ENCODE measurements at places on chromosomes 6 and 20. TPM values are rescaled to one million over a fixed set of nuclear protein-coding genes. Genes with fewer than 3 reads are reported as not detected.

Gene C20orf202
- total RNA-seq = not detected

Gene SDCBP2
- total RNA-seq = 5.3 TPM

Gene SLC22A3
- total RNA-seq = 3.2 TPM

- H3K4me3 ChIP-seq = no peak overlapping the region
- no peak overlapping the region for H3K27ac ChIP-seq
Measured at GRCh38 chr6:125586074-125586473, 163.4 kb upstream of the HEY2 start.

GRCh38 chr6:19804205-19805128, 32.7 kb upstream of the ID4 start:
- H3K27me3 ChIP-seq = peaks cover 15% of the 10 kb centered on the region
- DNase-seq = peak; percentile 96
- peaks cover 9% of the 10 kb centered on the region for H3K4me1 ChIP-seq
- peak overlapping the region; percentile 67 for H3K4me3 ChIP-seq
- H3K27ac ChIP-seq = no peak overlapping the region

GRCh38 chr20:50110141-50111047, 2.6 kb downstream of the UBE2V1 start:
- no peaks in the 10 kb centered on the region for H3K27me3 ChIP-seq
- H3K27ac ChIP-seq = peak overlapping the region; percentile 50
- H3K4me3 ChIP-seq = peak overlapping the region; percentile 17
- peaks cover 56% of the 10 kb centered on the region for H3K4me1 ChIP-seq
- no peak for DNase-seq

GRCh38 chr6:121607721-121608120, 172.3 kb downstream of the GJA1 start:
- H3K27me3 ChIP-seq = no peaks in the 10 kb centered on the region
- H3K27ac ChIP-seq = no peak overlapping the region
- H3K4me3 ChIP-seq = no peak overlapping the region
- H3K4me1 ChIP-seq = peaks cover 4% of the 10 kb centered on the region
- no peak for DNase-seq
- no peaks in the 10 kb centered on the region for H3K36me3 ChIP-seq

DNA sequence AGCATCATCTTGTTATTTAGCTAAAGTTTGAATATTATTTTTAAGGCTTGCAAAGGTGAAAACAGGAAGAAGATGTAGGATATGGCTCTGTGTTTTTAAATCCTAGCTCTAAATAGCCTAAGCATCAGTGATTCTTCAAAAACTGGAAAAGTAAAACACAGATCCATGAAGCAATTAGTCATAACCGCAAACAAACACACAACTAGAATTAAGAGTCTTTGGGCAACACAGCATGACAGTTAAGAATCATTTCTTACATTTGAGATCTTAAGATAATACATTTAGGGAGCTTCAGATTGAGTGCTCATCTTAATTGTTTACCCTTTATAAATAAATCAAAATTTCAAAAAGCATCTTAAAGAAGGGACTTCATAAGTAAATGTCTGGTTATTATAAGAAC, 115.8 kb upstream of the MAP7 start:
- H3K36me3 ChIP-seq = no peaks in the 10 kb centered on the region
- peaks cover 6% of the 10 kb centered on the region for H3K4me1 ChIP-seq
- no peak overlapping the region for H3K27ac ChIP-seq
- H3K4me3 ChIP-seq = no peak overlapping the region
- no peaks in the 10 kb centered on the region for H3K27me3 ChIP-seq
- DNase-seq = no peak
